Central memory CD8-positive, alpha-beta T cell (primary cell): ENCODE measurements at places on chromosomes 5 and 9.

- H3K36me3 ChIP-seq: no peaks in the 10 kb centered on the region
- no peak overlapping the region for H3K4me3 ChIP-seq
- H3K27me3 ChIP-seq: peaks cover 35% of the 10 kb centered on the region
- H3K27ac ChIP-seq: no peak overlapping the region
Observed at GRCh38 chr9:87109231-87109631, 161.9 kb upstream of the GAS1 start.

- no peaks in the 10 kb centered on the region for H3K36me3 ChIP-seq
- no peak for DNase-seq
- H3K27ac ChIP-seq: no peak overlapping the region
- H3K4me1 ChIP-seq: peaks cover 5% of the 10 kb centered on the region
- H3K27me3 ChIP-seq: peaks cover 12% of the 10 kb centered on the region
Observed at GRCh38 chr9:124190761-124191160, 67.0 kb upstream of the NEK6 start.

GRCh38 chr5:99866740-99867139 is 668.4 kb upstream of the FAM174A start:
- no peaks in the 10 kb centered on the region for H3K27me3 ChIP-seq
- no peak overlapping the region for H3K27ac ChIP-seq
- no peaks in the 10 kb centered on the region for H3K4me1 ChIP-seq
- no peaks in the 10 kb centered on the region for H3K36me3 ChIP-seq
- DNase-seq: no peak
- H3K4me3 ChIP-seq: no peak overlapping the region

- peaks cover 79% of the 10 kb centered on the region for H3K27me3 ChIP-seq
- no peak overlapping the region for H3K27ac ChIP-seq
- H3K4me1 ChIP-seq: no peaks in the 10 kb centered on the region
- H3K4me3 ChIP-seq: no peak overlapping the region
Observed at GRCh38 chr5:66739951-66740350, 143.8 kb downstream of the MAST4 start.

DNA sequence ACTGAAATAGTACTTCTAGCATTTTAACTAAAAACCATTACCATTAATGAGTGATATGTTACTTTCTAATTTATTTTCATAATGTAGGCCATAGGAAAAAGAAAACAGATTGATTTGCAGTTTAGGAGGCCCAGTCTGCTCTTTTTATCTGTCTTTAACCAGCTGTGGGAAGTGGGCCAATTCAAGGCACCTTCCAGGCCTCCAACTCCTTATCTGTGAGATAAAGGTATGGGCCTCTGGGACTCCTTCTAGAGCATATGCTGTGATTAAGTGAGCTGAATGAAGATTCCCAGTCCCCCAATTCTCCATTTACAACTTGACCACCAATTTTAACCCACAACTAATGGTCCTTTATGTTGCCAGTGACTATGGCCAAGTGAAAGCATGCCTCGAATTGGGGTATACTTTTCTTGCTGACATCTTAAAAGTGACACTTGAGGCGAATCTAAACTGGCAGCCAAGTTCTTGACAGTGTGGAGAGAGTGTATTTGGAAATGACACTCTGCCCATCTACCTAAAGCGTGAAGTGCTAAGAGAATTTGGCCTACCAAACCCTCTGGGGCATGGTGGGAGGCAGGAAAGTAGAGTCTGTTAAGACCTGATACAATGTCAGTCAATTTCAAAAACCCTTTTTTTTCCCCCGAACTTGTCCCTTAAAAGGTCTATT is 88.3 kb downstream of the PIK3R1 start:
- peaks cover 24% of the 10 kb centered on the region for H3K36me3 ChIP-seq
- H3K4me3 ChIP-seq: no peak overlapping the region
